ENCODE measurements at places on chromosomes 5 and 9.

- no peak for DNase-seq
Observed at GRCh38 chr9:137870432-137870831, 7.2 kb upstream of the CACNA1B start.

DNA sequence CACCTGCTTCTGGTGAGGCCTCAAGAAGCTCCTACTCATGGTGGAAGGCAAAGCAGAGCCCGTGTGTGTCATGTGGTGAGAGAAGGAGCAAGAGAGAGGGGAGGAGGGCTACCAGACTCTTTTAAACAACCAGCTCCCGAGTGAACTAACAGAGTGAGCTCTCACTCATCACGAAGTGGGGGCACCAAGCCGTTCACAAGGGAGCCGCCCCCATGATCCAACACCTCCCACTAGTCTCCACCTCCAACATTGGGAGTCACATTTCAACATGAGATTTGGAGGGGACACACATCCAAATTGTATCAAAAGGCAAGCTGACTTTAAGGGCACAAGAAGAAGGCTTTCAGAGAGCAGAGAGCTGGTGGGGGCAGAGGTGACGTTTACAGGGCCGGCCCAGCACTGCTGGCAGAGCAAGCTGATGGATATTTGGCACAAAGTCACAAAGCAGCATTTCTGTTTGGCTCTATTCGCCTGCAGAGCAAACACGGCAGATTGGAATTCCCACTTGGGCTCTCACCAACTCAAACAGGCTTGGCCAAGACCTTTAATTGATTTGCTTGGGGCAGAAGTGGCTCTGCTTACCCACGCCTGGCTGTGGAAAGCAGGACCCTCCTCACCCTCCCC is 20.0 kb downstream of the PITX1 start:
- no peak for DNase-seq

GRCh38 chr5:61461417-61461816 is 129.4 kb downstream of the ZSWIM6 start:
- DNase-seq, result no peak

DNA sequence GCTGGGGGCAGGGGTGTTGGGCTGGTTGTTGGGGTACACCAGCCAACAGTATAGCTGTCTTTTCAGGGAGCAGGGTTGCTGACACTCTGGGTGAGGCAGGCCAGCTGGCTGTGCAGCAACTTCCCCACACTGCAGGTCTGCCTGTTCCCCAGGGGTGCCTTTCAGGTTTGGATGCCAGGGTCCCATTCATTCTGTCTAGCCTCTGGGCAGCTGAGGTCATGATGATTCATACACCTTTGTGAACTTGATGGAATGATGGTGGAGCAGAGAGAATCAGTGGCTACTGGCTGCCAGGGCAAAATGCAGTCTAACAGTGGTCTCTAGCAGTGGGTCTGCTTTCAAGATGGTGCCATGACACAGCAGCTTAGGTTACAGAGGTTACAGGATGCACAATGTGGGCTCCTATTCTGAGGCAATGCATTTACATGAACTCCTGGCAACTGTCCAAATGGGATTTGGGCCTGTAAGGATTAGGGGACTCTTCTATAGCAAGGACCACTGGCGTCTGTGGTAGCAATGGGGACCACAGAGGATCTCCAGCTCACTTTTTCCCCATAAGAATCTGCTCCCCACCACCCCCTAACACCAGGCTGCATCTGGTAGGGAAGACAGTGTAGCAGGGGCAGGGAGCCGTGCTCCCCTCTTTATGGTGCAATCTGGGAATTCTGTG is 103.7 kb downstream of the FEM1C start:
- DNase-seq, result no peak

DNA sequence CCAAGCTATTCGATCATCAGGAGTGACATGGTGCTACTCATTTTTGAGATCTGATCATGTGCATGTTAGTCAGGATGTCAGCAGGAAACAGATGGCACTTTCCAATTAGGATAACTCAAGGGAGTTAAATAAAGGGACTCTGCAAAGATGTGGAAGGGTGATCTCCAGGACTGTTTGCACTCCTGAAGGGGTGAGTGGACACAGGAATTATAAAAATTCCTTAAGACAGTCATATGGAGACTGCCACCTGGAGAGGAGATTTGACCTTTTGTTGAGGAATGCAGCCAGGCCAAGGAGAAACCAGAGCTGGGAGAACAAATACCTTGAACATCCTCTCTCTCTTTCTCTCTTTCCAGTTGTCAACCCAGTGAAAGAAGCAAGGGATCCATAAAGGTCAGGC is 189.1 kb downstream of the GABRG2 start:
- no peak for DNase-seq

GRCh38 chr9:96061293-96061987 is 185.9 kb downstream of the ERCC6L2 start:
- peak; percentile 15 for DNase-seq
